ENCODE measurements at places on chromosomes 6 and 20.

DNA sequence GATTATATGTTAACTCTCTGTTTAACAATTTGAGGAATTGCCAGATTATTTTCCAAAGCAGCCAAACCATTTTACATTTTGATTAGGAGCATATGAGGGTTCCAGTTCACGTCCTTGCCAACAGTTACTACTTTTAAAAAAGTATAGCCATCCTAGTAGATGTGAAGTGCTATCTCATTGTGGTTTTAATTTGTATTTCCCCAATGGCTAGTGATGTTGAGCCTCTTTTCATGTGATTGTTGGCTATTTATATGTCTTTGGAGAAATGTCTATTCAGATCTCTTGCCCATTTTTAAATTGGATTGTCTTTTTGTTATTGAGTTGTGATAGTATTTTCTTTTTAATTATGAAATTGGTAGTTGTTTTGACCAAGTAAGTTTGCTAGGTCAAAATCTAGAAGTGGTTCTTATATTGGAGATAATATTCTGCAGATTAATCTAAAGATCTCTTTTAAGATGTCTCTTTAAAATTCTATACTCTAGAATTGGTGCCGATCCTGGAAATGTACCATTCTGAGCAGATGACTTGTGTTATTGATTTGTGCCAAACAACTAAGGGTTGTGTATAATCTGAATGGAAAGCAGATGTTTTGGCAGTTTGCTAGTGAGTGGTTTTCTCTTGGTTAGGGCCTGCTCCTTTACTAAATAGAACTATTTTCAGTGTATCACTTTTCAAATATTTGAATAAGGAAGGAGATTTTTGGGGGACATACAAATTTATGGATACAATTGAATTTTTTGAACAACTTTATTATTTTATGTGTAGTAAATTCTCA, 99.5 kb downstream of the CDKAL1 start:
- no peak for DNase-seq

DNA sequence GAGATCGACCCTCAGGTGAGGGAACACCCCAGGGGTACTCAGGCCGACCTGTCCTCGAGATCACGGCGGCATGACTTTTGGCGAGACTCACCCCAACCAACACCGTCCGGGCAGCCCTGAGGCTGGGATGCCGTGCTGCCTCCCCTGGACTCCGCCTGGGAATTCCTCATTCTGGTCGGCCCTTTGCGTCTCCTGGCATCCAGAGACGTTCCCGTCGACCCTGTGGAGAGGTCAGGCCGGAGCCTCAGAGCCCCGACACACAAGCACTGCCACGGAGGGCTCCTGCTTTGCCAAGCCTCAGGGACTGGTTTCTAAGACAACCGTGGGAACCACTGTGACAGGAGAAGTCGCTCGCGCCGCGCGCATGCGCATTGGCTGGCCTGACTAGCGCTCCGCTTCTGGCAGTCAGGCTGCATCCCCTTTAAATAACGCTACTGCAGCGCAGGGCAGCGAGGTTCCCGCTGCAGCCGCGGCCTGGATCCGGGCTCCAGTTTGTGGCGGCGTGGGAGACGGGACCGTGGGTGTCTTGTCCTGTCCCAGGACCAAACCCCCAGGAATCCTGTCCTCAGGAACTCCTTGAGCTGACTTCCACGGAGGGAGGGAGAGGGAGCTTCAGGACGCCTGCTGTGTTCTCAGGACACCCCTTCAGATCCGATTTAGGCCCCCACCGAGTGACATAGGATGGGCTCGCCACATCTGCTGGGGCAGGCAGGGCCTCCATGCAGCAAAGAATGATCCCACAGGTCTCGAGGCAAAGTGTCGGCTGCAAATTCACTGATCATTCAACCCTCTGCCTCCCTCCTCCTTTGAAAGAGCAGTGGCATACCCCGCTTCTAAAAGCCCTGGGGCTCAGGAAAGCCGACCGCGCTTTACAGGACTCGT, 163.2 kb upstream of the ZNF337 start:
- DNase-seq, result peak; percentile 63

DNA sequence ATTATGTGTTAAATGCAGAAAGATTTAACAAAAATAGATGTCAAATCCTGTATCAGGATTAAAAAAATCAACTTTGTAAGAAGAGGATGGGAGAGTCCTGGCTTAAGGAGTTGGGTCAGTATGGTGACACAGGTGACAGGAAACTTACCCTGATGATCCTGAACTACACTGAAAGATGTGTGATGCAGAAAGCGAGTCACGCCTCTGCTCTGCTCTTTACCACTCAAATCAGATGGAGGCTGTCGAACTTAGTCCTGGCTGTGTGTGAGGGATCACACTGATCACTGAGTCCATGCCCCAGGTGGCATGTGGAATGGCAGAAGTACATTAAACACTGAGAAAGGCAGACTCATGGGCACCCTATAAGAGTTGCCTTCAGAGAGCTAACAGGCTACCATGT, 92.9 kb downstream of the GJA10 start:
- DNase-seq, result no peak

- no peak for DNase-seq
Measured at GRCh38 chr6:89199579-89199978, 17.6 kb downstream of the GABRR1 start.

DNA sequence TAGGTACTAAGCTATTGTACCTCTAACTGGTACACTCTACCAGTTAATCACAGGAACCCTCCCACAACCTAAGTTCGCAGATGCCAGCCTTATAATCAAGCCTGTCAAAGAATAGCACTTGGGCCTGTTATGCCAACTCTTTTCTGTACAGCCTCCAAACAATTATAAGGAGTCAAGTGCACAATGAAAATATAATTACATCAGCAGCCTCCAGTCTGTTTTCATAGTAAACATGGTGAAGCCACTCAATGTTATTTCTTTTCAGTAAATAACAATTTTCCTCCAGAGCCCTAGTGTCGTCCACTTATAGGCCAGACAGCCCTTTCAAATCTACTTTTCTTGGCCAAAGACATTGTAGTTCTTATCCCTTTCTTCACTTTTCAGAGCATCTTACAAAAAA, 82.7 kb upstream of the CARMIL1 start:
- DNase-seq, result no peak

- DNase-seq, result no peak
Measured at GRCh38 chr6:97630604-97631003, 347.6 kb upstream of the MMS22L start.

DNA sequence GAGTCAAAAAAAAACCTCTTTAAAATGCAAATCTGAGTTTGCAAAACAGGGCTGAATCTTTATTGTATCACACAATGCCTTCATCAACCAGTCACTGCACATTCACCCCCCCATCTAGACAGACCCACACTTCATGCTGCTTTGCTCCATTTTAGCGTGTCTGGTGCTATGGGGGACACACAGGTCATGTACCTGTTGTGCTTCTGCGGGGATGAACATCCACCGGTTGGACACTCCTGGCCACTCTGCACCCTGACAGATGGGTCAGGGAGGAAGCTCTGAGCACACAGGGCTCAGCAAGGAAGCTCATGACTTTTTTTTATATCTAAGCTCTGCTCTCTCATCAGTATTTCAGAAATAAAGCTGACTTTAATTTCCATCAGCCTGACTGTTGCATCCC, 136.3 kb downstream of the PRND start:
- DNase-seq, result no peak

DNA sequence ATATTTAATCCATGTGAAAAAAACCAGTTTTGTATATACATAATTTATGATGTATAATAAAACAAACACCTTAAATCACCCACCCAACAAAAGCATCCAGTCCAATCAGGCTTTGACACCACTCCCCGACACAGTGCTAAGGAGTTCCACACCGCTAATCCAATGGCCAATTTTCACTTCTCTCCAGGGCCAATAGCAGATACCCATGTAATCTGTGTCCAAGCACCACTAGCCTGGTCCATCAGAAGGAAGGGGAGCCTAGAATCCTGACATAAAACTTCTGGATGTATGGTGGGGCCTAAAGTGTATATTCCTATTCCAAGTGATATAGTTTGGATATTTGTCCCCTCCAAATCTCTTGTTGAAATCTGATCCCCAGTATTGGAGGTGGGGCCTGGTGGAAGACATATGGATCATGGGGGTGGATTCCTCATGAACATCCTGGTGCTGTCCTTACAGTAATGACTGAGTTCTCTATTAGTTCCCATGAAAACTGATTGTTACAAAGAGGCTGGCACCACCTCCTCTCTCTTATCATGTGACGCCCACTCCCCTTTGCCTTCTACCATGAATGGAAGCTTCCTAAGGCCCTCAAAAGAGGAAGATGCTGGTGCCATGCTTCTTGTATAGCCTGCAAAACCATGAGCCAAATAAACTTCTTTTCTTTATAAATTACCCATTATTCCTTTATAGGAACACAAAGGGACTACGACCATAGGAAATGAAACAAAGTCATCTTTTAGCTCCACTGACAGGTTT, 20.8 kb downstream of the RALGAPA2 start:
- DNase-seq, result no peak

DNA sequence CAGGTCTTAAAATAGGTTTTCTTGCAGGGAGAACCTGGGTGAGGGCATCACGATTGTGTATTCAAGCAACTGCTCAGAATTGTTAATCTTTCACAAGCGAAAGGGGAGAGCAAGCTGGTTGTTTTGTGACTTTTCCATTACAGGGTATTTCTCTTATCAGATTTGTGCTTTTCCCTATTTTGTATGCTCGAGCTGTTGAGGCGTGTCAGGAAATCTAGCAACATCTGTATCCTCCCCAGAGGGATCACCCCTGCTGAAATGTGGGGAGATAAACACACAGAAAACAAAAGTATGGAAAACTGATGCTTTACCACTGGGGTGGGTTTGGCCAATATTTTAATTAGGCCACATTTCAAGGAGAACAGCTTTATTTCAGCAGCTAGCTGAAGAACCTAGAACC, 187.0 kb downstream of the DTNBP1 start:
- DNase-seq, result no peak

DNA sequence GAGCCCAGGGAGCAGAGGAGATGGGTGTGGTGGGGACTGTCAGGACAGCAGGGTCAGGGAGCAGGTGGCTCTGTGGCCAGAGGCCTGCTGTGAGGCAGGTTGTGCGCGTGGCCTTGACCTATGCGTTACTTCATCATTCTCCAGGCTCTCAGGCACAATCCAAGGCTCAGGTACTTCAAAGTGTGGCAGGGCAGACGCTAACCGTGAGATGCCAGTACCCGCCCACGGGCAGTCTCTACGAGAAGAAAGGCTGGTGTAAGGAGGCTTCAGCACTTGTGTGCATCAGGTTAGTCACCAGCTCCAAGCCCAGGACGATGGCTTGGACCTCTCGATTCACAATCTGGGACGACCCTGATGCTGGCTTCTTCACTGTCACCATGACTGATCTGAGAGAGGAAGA, 535 bp downstream of the NCR2 start:
- DNase-seq, result no peak

- DNase-seq, result no peak
Measured at GRCh38 chr6:167574431-167575151, 249.7 kb downstream of the TTLL2 start.

DNA sequence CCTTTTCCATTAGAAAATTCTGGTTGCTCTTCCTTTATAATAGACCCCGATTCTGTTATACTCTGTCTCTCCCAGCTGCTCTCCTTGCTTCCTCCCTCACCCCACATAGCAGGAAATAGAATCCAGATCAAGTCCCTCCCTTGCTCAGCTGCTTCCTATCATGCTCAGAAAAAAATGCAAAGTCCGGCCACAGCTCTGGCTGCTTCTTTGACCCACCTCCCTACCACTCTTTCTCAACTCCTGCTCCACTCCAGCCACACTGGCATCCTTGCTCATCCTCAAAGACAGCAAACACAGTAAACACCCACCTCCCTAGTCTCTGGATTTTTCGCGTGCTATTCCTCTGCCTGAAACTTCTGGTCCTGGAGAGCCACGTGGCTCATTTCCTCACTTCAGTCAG, 9.1 kb upstream of the SLC22A16 start:
- no peak for DNase-seq

DNA sequence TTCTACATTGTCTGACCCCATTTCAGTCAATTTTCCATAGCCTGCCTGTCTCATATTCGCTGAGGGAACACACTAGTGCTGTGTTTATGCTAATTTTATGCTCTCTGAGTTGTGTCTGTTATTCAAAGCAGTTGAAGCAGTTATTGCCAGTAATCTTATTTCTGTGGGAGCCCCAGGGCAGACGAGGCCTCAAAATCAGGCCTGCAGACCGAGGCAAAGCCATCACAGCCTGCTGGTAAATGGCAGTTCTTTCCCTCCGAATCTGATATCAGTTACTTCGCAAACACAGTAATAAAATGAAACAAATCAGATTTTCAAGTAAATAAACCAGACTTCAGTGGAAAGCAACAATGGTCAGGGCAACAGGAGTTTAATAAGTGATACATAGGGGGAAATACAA, 508.4 kb downstream of the PKHD1 start:
- DNase-seq, result no peak

- no peak for DNase-seq
Measured at GRCh38 chr6:126188279-126188909, 151.5 kb upstream of the CENPW start.

DNA sequence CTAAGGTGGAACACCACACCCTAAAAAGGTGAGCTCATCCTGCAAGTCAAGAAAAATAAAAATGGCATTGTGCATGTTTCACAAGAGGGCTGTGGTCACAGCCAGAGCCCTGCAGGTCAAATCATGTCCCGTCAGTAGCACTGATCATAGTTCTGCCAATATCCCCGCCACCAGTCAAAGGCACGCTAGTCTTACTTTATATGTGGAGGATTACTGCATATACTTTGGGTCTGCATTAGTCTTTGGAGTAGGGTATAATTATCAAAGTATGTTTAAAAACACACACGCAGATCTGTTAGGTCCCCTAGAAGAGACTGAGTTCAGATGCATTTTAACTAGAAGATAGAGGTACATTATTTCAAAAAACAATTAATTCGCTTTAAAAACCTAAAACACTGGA, 1.8 kb downstream of the PERP start:
- DNase-seq, result no peak

DNA sequence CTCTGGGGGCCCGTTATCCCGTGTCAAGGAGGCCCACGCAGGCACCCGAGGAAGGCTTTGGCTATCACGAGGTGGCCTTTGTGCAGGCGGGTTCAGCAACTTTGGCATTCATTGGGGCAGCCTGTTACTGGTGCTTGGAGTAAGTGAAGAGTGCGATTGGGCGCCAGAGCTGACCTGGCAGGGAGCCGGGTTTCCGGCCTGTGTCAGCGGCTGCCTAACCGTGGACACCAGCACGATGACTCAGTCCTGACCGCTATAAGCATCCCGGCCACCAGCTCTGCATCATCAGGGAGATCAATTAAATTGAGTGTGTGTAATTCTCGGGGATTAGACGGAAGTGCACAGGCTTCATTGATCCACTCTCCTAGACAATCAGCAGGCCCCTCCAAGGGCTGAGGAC, 45.9 kb downstream of the CDH4 start:
- DNase-seq, result no peak

- no peak for DNase-seq
Measured at GRCh38 chr6:51314965-51315364, 496.3 kb downstream of the TFAP2B start.

- no peak for DNase-seq
Measured at GRCh38 chr6:114739656-114740055, 396.8 kb upstream of the HS3ST5 start.

GRCh38 chr6:126550323-126550722, 210.4 kb downstream of the CENPW start:
- no peak for DNase-seq
